ENCODE measurements at places on chromosomes 2 and 18.

- DNase-seq, result no peak
Observed at GRCh38 chr2:170503563-170503962, 211.6 kb upstream of the SP5 start.

DNA sequence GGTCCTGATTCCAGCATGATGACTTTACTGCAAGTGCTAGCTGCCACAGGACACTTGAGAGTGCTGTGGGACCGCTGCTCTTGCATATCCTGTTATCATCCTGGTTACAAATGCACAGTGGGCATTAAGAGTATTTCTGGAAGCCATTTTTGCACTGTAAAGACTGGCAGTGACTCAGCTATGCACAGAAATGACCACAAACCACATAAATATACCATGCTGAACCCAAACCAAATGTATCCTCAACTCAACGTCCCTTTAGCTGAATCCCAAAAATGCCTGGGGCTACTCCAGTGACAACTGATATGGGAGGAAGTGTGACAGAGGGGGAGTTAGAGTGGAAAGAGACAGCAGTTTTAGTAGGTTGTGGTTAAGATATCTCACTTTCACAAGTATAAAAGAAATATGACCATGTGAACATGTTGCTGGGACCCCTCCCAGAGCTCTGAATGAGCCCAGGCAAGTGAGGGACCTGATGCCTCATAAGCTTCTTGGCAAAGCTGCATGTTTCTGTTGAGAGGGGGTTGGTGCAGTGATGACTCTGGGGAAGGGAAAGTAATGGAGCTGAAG, 37.3 kb downstream of the RHBDD1 start:
- no peak for DNase-seq

GRCh38 chr2:142082368-142082767, 48.4 kb downstream of the LRP1B start:
- DNase-seq, result no peak

- no peak for DNase-seq
Observed at GRCh38 chr2:173602153-173602795, 247.6 kb downstream of the CDCA7 start.

DNA sequence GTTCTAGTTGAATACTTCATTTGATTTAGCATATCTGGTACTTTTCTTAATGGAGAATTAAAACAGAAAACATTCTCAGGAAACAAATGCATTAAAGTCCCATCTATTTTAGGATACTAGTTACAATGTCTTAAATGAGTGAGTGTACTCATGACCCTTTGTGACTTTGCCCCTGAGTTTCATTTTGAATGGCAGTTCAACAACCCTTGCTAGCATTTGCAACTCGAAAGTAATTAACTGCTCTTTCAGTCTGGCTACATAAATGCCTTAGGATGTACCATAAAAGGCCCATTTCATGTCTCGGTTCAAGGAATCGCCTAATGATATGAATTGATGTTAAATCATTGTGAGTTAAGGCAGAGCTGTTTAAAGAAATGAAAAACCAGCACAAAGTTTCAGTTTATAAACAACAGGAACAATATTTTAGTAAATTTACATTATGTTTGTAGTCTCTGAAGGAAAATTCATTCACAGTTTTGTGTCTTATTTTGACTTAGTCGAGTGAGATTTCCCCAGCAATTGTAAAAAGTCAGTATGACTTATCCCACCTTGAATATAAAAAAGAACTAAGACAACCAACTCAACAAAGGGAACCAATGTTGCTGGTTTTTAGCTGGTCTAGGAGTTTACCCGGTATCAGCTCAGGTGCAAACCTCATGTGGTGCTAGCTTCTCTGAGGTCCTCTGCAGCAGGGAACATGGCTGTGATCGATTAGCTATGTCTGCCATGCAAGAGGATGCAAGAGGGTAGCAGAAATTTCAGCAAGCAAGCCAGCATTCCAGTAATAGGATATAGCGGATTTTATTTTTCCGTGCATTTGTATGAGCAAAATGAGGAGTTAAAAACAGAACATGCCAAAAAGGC, 386.2 kb downstream of the PTPRM start:
- no peak for DNase-seq

- no peak for DNase-seq
Observed at GRCh38 chr2:160328811-160329527, 128.9 kb upstream of the ITGB6 start.

- DNase-seq, result no peak
Observed at GRCh38 chr2:152407204-152407721, 72.3 kb downstream of the FMNL2 start.

DNA sequence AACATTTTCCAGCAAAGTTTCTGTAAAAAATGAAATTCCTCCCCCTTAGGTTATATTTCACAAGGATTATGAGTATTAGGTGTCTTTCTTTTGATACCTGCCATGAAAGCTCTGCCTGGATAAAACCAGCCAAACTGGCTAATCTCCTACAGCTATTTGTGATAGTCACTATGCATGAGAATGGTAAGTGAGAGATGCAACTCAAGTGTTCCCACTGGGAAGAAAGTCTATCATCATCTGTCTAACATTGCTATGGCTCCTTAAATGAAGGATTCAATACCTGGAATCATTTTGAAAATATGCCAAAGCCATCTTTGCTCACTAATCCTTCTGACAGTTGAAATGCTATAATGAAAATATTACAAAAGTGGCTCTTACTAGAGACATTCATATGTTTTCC, 339.9 kb upstream of the LRRTM4 start:
- DNase-seq, result no peak

DNA sequence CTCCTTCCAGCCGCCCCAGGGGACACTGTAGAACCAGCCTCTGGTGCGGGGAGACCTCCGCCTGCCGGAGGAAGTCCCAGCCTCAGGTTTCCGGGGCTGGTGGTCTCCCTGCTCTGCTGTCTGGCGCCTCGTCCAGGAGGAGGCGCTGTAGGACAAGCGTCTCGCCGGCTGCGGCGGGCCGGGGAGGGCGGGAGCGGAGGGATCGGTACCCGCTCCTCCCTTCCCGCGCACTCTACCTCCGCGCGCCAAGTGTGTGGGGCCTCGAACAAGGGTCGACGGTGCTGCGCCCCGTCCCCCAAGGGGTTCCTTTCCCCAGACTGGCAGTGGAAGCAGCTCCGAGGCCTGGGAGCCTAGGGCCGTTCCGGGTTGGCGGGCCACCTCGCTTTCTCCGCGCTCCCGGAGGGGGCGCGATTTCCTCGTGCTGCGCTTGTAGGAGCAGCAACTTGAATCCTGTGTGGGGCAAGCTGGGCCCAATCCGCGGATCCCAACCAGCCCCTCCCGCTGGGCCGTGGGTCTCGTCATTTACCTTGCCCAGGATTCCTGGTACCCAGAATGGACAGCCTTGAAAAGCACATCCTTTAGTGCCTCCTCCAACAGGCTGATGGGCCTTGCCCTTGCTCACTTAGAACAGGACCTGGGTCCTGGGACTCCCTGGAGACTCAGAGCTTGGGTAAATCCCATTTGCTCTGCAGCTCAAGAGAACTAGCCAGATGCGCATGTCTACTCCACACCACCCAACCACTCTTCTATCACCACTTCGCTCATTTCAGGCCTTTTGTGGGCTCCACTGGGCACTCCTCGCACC, 10.6 kb upstream of the HOXD4 start:
- DNase-seq, result no peak

- DNase-seq, result no peak
Observed at GRCh38 chr2:155023674-155024073, 325.2 kb downstream of the KCNJ3 start.

DNA sequence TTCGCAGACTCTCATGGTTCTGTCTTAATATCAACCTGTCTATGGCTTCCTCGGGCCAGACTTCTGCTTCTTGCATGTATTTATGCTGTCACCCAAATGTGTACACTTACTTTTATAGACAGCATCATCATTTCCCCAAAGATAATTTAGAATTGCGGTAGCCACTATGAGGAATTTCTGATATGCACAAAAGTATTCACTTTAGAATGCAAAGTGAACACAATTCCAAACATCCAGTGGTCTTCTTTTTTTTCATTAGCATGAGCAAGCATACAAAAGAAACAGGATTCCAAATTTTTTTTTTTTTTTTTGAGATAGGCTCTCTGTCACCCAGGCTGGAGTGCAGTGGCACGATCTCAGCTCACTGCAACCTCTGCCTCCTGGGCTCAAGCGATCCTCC, 21.0 kb upstream of the MCFD2 start:
- DNase-seq, result no peak

DNA sequence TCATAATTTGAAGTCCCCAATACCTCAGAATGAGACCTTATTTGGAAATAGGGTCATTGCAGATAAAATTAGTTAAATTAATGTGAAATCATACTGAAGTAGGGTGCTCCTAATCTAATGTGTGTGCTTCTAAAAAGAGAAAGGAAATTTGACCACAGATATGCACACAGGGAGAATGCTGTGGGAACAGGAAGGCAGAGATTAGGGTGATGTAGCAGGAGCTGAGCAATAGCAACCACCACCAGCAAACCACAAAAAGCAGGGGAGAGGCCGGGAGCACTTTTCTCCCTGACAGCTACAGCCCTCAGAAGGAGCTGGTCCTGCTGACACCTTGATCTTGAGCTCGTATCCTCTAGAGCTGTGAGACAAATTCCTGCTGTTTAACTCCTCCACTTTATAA, 24.6 kb upstream of the SCG2 start:
- DNase-seq, result no peak

GRCh38 chr2:115939902-115940301, 1497.5 kb downstream of the DPP10 start:
- DNase-seq, result no peak

- no peak for DNase-seq
Observed at GRCh38 chr18:70421471-70422390, 132.9 kb downstream of the SOCS6 start.

DNA sequence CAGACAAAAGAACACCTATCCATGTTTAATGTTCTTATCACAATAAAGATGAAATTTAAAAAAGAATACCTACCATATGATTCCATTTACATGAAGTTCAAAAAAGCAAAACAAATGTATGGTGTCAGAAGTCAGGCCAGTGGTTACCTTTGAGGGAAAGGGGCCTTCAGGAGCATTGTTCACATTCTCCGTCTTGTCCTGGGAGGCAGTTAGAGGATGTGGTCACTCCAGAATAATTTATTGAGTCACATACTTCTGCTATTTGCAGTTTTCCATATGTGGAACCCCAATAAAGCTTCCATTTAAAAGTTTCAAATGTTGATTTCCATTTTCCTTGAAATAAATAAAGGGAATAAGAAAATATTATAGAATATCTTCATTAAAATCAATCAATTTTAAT, 41.6 kb upstream of the POU3F3 start:
- DNase-seq, result no peak

DNA sequence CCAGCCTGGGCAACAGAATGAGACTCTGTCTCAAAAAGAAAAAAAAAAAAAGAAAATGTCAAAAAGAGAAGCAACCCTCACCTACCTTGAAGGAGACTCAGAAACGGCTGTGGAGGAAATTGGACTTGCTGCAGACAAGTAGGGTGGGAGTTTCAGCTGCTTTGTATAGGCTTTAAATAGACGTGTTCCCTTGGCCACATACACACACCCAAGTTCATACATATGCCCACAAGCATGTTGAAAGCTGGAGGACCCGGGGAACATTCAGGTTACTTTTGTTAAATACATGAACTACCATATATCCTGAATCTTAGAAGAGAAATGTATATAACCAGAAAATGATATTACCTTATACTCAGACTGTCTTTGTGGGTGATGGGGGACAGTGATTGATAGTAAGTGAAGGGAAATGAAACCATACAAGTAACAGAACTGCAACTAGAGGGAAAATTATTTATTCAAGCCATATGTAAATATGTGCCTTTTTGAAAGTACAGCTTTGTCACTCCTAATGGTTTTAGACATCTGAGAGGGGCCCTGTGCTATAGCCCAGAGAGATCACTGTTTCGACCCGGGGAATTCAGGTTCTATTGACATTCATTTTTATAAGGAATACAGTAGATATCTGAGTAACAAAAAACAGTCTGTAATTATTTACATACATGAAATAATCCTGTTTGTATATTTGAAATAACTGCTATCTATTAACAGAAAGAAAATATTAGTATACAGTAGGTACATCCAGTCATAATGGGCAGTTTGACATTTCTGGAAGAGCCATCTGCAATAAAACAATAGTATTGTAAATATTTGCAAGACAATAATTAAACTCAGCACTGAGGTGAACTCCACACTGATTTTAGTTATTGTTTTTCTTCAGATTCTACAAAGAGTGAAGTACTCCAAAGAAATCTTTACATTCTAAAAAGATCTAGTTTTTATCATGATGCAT, 48.0 kb upstream of the TGIF1 start:
- DNase-seq, result no peak

DNA sequence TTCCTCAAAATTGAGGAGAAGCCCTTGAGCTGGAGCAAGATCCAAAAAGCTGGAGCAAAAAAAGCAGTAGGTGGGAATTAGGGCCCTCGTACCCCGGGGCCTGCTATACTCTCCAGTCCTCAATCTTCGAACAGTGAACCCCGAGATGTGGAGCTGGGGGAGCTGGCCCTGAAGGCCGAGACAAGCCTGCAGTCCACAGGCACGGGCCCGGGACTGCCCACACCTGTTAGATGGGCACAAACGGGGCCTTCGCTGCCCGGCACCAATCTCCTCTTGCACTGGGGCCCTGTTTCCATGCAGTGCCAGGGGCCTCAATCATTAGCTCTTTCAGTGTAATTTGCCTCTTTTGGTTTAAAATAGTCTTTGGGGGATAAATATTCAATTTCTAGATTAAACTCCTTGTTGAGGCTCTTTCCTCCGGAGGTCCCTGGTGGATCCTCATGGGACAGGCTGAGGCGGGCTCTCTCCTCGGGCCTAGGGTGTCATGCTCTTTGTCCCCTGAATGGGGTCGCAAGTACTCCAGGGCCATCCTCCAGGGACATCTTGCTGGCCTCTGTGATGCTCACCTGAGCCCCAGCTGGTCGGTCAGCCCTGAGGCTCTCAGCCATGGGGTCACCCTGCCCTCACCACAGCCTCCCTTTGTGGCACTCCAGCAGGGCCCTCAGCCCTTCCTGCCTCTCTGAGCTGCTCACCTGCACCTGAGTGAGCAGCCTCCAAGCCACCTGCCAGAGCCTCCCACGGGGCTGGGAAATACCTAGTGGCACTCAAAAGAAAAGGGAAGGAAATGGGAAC, 223.6 kb downstream of the ALPK2 start:
- no peak for DNase-seq

DNA sequence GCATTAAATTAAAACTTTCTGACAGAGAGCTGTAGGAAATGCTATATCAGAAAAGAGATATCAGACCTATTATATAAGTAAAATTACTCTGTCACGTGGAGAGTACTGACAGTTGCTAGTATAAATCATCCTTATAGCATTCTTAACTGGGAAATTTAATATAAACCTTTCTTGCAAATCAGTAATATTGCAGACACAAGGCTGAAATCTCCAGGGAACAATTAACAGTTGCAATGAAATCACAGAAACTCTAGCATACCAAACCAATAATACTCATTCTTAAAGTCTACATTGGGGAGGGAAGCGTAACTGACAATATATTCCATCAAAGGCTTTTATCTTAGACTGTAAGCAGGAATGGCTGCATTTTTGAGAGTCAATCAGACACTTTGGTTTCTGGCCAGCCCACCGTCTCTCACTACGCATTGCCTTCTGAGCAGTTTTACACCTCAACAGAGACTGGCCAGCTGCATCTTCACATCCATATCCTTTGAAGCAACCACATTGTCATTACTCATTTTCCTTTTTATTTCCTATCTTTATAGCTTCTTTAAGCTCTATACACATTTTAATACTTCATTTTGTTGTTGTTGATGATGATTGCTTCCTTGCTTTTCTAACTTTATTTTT, 536.0 kb upstream of the CDH2 start:
- no peak for DNase-seq

GRCh38 chr2:37827911-37828511, 97.1 kb upstream of the RMDN2 start:
- DNase-seq, result no peak

- no peak for DNase-seq
Observed at GRCh38 chr18:5476961-5477800, 66.6 kb downstream of the EPB41L3 start.

Measured in stimulated activated CD8-positive, alpha-beta memory T cell treated with anti-CD3 and anti-CD28 coated beads, Interleukin-15, amount 100 ng/mL, for 4 hours (primary cell).